CD4-positive, alpha-beta T cell (primary cell): ENCODE measurements at places on chromosomes 12 and 14.

DNA sequence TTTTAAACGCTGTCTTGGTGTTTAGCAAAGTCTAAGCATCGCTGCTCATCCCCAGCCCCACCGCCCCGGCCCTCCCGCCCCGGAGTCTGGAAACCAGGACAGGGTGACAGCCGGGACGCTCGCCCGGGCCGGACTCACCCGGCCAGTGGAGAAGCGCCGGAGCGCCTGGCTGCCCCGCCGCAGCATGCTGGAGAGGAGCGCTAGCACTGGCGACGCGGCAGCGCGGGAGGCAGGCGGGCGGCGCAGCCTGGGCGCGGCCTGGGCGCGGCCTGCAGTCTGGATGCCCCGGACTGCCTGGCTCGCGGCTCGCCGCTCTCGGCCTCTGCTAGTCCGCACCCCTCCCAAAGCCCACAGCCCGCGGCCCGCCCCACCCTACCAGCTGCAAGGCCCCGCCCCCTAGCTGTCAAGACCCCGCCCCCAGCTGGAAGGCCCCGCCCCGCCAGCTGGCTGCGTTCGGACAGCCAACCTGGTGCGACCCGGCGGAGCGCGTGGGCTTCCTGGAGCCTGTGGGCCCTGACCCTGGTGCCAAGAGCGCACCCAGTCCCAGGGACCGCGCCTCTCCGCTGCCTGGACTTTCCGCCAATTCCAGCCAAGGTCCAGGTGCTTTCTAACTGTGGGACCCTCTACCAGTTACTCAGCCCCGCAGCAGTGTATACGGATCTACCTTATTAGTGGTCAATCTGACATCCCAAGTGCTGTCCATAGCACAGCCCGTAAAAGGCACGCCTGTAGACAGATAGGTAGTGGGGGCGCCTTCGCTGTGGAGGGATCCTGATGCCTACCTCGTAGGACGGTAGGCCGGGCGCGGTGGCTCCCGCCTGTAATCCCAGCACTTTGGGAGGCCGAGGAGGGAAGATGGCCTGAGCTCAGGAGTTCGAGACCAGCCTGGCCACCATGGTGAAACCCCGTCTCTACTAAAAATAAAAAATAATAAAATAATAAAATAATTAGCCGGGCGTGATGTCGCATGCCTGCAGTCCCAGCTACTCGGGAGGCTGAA lies at the start of gene ALDH1L2:
TSS of gene ALDH1L2 (minus strand) at position 208 of the 1,000 bp plus-strand sequence. CDS start at position 186, 22 bp downstream.
- peak; percentile 54 for DNase-seq

DNA sequence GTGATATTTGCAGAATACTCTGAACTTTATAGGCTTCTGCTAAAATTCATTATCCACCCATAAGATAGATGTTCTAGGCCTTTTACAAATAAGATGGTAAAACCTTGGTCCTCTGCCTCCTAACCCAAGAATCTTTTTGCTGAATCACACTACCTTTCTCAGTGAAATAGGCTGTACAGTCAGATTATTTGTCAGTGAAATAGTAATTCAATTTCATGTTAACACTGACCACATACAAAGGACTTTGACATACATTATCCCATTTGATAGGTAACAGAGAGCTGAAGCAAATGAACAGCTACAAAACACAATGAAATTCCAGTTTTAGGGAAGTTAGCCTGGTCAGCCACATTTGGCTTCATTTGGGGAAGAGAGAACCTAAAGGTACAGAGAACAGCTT lies 141.1 kb downstream of the PCNX1 start:
- DNase-seq = no peak

DNA sequence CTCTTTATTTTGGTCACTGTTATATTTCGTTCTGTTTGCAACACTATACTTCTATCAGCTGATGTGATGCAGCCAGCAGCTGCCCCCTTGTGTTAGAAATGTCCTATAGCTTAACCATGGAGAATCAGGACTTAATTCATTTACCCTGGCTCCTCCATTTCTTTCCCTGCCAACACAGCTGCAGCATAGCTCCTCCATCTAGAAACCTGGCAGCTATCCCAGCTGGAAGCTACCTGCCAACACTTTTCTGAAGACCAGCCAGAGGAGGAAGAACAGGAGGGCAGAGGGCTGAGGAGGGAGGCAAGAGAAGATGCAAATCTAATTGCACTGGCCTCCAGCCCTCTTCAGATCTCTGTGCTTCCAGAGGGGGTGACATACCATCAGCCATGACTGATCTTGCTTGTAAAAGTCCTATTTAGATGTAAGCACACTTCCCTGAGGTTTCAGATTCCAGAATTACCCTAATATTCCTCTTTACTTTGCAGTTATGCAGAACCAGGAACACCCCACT lies 156.8 kb upstream of the TMEM260 start:
- DNase-seq = no peak

GRCh38 chr14:76576047-76576741 lies 185.1 kb upstream of the VASH1 start:
- no peak for DNase-seq

DNA sequence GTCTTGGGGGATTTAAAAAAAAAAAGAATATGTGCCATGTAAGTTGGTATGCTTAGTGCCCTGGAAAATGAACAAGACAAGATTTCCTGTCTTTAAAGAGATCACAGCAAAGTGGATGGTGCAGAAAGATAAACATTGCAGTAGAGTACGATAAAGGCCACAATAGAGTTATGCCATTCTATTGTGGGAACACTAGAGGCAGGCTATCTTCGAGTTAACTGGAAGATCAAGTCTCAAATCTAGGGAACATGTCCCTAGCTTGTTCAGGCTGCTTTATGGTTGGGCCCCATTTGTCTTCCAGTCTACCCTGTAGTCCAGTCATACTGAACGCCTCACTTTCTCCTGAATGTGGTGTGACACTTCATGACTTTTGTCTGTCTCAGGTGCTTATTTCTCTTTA lies 18.7 kb upstream of the CCT2 start:
- no peak for DNase-seq

DNA sequence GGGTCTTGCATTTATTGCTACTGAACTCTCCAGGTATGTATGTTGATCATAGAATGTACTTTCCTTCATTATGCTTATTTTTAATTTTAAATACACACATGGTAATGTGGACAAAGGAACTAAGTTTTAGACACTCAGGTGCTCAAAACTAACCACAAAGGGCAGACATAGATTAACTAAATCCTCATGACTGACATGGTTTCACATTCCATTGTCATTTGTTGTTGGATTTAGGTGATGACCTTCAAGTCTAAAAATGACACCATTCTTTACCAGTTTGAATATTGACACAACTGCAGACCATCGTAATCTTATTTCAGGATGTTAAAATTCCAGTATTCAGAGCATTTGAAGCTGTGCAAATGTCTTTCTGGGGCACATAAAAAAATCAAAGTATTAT lies 128.4 kb downstream of the BBS10 start:
- no peak for DNase-seq

DNA sequence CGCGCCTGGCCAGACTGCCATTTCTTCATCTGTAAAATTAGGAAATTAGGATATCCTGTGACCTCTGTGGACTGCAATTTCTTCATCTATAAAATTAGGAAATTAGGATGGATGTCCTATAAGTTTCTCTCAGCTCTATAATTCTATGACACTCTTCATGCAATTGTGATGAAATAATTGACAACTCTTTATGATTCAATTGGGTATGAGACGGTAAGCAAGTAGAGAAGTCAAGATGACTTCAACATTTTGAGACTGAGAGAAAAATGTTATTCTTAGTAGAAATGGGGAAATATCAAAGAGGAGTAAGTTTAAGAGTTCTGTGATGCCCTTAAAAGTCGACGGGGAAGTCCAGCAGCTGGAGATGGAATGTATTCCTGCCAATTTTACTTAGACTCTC lies 12.0 kb downstream of the KIAA0586 start:
- no peak for DNase-seq

GRCh38 chr12:64058541-64059265 lies 163.4 kb downstream of the KICS2 start:
- DNase-seq = no peak

GRCh38 chr12:105761075-105761474 lies 377.7 kb downstream of the NUAK1 start:
- DNase-seq = no peak

DNA sequence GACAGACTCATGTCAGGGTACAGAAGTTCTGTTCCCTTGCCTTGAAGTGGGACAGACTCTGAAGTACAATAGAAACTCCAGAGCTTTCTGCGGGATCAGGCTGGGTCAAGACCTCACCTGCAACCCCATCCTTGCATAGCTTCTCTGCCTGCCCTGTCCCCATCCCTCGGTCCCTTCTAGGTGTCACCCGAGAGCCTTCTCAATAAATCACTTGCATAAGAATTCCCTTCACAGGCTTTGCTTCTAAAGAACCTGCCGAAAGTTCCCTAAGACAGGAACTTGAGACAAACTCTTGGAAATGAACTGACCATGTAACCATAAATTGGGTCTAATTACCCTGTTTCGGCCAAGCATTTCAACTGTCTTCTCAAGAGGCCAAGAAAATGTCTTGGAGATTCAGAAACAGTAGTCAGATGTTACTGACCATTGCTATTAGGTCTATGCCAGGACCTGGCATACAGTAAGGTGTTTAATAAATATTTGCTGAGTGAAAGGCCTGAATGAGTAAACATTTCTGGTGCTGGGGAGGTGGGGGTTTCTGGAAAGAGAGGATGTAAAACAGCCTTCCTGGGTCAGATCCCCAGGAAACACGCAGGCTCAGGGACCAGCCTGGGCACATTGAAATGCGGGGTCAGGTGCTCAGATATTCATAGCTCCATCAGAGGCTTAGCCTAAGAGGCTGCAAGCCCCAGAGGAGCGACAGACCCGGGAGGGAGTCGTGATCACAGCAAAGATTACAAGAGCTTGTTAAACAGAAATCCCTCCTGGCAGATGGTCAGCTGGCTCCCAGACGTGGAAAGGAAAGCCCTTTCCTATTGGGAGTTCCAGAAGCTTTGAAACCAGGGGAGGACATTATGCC lies 226.2 kb upstream of the LHX5 start:
- no peak for DNase-seq

GRCh38 chr12:31236998-31237637 lies 88.8 kb downstream of the SINHCAF start:
- no peak for DNase-seq

DNA sequence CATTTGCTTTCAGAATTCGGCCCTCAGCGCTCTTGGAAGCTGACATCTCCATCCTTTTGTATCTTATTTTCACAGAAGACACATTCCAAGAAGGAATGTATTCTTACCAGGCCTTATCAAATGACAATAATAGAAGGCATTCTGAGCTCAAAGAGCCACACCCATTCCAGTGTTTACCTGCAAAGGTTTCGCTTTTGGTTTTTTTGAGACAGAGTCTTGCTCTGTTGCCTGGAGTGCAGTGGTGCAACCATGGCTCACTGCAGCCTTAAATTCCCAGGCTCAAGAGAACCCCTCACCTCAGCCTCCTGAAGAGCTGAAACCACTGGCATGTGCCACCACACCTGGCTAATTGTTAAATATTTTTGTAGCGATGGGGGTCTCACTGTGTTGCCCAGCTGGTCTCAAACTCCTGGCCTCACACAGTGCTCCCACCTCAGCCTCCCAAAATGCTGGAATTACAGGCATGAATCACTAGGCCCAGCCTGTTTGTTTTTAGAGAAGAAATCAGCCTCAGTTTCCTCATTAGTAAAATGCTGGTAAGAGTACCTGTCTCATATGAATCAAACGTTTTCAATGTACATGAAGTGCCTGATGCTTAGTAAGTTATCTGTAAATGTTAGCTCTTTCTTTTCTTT lies 69.2 kb downstream of the SLC6A12 start:
- DNase-seq = no peak

DNA sequence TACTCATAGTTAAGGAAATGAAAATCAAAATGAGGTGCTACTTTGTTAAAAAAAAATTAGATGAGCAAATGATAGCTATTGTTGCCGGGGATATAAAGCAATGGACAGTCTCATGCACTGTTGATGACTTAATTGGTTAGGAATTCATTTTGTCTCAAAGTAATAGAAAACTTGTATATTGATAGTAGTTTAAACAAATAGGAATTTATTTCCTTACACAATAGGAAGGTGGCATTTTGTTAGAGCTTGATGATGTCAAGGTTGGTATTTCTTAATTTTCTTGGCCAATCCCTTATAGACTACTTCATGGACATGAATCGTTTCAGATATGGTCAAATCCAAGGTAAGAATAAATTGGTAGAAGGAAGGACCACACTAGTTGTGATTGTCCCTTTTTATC lies 7.8 kb downstream of the PRPF39 start:
- DNase-seq = no peak

- no peak for DNase-seq
Observed at GRCh38 chr12:107468182-107468581, 217.4 kb upstream of the PWP1 start.

DNA sequence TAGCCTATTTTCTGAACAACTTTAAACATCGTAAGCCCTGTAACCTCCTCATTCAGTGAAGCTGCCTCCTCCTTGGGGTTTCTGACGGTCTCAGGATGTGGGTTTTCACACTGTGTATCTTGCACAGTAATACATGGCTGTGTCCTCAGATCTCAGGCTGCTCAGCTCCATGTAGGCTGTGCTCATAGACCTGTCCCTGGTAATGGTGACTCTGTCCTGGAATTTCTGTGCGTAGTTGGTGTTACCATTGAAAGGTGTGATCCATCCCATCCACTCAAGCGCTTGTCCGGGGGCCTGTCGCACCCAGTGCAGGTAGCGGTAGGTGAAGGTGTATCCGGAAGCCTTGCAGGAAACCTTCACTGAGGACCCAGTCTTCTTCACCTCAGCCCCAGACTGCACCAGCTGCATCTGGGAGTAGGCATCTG lies 980.5 kb downstream of the TMEM121 start:
- DNase-seq = peak; percentile 64

DNA sequence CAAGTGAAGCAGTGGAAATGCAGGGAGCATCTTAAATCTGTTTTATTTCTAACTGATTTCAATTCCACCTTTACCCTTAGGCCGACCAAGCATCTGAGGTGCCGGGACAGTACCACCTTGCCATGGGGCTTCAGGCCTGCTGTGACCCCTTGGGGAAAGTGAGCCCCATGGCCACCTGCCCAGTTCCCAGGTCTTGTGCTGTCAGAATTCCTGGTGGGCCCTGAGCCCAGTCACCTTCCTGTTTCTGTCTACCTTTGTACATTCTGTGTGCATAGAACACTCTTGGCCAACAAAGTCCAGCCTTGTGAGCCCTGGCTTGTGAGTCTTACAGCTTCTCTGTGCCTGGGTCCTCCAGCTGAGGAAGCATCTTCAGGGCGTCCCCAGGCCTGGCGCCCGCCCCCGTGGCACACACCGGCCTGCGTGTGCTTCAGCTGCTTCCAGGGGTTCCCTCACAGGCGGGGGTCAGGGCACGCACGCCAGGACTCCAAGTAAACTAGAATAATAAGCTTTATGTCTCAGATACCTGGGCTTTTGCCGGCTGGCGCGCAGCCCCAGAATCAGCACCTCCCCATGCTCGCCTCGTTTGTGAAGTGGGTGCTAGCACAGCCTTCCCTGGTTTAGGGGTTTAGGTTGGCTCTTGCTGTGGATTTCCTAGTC lies 10.3 kb downstream of the ZFYVE21 start:
- DNase-seq = no peak

DNA sequence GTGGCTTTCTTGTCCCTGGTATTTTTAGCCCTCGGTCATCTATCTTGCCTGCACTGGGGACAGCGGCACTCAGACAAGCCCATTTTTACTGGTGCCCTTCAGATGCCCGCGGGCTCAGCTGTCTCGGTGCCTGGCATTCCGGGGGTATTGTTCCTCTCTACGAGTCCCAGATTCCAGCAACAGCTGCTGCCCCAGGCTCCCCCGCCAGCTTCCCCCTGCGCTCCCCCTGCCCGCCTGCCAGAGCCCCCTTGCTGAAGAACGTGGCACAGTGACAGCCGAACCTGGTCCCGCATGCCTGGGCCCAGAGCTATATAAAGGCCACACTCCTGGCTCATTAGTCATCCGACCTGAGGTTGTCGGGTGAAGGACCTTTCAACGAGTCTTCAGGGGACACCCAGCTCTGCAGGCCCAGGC lies 10.9 kb upstream of the MYL2 start:
- no peak for DNase-seq

GRCh38 chr12:49230176-49230804 lies 34.6 kb upstream of the TUBA1C start:
- no peak for DNase-seq
